ENCODE measurements at places on chromosomes 6 and 20.

DNA sequence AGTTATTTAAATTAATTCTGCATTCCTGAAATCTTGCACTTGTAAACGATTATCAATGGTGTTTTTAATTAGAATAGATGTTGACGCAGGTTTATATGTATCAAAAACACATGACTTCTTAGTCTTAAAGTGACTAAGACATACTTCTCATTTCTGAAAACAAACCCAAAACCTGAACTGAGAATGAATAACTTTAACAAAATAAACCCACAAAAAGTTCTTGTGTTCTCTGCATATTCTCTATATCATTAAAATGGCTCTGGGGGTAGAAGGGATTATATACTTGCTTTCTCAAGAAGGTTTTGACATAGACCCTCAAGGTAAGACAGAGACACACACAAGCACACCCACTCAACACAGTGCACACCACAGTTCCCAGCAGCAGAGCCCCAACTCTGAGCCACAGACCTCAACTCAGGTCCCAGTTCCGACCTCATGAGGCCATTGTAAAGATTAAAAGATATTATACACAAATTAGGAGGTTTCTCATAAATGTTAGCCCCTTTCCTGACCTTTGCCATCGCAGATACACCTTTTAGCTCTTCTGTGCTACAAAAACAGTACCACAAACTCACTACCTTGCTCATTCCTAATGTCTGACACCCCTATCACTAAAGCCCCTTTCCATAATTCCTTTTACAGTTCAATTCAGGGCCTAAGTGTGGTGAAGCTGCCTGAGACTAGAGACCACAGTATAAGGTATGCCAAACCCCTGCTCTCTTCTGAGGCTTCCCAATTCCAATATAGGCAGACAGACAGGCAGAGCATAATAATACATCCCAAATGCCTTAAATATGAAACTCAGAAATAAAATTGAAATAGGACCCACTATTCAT is 267.8 kb downstream of the PTPRK start:
- no peak for ATAC-seq

DNA sequence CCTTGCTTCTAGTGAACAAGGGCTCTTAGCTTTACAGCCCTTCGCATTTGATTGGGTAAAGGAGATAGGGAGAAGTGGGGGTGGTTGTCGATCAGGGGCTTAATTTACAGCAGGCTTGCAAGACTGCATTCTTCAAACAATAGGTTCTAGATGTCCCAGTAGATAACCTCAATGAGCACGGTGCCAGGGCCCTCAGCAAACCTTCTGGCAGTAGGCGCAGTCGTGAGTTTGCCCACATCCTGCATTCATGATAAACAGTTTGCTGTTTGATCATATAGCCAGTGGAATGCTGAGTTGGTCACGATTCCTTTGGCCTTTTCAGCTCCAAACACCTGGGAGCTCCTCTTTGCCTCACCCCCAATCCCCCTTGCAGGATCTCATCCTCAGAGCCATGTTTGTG is 27.5 kb downstream of the SUN5 start:
- no peak for ATAC-seq

DNA sequence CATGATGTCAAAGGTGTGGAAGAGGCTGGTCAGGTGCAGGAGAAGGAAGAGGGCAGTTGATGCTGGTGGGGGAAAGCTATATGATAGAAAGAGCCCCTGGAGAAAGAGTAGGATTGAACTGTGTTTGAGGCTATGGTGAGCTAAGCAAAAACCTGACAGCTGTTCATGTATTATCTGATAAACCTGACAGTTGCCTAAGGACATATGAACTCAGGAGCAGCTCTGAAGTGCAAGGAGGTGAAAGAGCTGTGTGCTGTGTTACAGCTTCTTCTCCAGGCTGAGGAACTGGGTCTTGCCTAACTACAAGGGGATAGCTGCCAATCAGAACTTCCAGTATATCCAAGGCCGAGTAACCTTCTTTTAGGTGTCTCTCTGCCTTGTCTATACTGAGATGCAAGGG is 81.8 kb downstream of the LCA5 start:
- ATAC-seq, result no peak

DNA sequence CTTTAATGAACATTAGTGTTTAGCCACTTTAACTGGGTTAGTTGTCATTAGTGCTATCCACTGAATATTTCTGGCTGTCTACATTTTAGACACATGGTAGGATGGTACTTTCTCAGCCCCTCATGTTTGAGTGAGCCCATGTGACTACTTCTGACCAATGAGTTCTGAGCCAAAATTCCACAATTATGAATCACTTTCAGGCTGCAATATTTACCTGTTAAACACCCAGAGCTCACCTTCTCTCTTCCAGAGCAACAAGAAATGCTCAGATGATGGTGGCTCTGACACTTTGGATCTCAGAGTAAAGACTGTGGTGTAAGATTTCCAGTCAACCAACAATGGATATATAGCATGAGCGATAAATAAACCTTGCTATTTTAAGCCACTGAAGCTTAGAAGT is 24.8 kb downstream of the SPACA1 start:
- ATAC-seq, result no peak

DNA sequence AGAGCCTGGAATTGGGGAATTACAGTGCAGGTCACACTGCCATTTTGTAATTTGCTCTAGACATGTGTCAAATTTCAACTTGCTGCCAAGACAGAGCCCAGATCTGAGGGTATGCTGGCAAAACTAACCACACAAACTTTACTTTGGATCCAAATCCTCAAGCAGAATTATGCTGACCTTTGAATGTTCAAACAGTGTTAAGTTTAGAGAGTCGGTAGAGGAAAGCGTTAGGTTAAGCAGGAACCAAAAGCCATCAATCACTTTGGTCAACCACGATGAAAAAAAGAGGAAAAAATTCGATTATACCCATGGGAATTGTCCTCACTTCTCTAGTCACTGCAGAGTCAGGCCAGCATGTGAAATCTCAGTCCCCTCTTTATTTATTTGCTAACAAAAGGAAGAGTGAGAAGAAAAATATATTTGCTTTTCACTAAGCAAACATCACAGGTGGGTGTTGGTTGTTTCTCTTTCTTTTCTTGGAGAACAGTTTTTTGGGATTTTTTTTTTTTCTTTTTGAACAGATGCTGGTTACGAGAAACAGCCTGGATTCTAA is 105.1 kb upstream of the ADGRF1 start:
- no peak for ATAC-seq

GRCh38 chr6:16248271-16248853 is 10.0 kb downstream of the GMPR start:
- ATAC-seq, result peak; percentile 71

- ATAC-seq, result peak; percentile 89
Measured at GRCh38 chr6:84774157-84774984, 10.0 kb upstream of the TBX18 start.

DNA sequence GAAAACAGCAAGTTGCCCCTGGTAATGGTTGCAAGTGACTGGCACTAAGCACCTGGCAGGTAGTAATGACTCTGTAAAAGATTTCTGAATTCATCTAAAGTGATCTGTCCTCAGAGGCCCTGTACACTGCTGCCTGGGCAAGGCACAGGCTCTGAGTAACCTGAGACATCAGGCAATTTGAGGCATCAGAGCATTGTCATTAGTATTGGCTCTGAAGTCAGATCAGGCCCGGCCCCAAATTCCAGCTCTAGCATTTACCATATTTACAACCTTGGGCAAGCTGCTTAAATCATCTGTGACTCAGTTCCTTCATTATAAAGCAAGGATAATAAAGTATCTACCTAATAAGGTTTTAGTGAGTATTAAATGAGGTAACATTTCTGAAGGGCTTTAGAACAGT is 17.3 kb upstream of the TENT5A start:
- ATAC-seq, result peak; percentile 79

DNA sequence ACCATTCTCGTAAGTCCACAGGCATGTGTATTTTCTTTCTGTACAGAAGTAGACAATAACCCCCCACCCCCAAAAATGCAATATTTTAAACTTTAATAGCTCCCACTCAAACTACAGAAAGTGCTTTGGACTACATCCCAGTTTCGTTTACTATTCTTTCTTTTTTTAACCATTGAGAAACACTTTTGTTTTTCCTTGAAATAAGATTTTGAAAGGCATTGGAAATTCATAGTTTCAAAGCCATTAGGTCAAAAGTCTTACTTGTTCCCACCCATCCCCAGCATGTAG is 140.0 kb downstream of the KIF16B start:
- ATAC-seq, result no peak

DNA sequence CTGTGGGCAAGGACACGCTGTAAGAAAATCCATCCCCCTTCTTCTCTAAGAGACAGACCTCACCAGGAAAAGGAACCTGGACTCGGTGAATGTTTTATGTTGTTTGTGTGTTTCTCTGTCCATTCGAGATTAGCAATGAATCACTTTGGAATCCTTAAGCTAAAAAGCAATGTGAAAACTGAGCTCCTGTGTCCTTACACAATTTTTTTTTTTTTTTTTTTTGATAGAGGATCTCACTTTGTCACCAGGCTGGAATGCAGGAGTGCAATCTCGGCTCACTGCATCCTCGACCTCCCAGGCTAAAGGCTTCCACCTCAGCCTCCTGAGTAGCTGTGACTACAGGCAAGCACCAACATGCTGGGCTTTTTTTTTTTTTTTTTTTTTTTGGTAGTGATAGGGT is 32.1 kb downstream of the BFSP1 start:
- ATAC-seq, result peak; percentile 45

GRCh38 chr20:24868396-24868927 is 80.6 kb upstream of the CST7 start:
- ATAC-seq, result no peak

- no peak for ATAC-seq
Measured at GRCh38 chr6:67887747-67888545, 747.1 kb upstream of the ADGRB3 start.

DNA sequence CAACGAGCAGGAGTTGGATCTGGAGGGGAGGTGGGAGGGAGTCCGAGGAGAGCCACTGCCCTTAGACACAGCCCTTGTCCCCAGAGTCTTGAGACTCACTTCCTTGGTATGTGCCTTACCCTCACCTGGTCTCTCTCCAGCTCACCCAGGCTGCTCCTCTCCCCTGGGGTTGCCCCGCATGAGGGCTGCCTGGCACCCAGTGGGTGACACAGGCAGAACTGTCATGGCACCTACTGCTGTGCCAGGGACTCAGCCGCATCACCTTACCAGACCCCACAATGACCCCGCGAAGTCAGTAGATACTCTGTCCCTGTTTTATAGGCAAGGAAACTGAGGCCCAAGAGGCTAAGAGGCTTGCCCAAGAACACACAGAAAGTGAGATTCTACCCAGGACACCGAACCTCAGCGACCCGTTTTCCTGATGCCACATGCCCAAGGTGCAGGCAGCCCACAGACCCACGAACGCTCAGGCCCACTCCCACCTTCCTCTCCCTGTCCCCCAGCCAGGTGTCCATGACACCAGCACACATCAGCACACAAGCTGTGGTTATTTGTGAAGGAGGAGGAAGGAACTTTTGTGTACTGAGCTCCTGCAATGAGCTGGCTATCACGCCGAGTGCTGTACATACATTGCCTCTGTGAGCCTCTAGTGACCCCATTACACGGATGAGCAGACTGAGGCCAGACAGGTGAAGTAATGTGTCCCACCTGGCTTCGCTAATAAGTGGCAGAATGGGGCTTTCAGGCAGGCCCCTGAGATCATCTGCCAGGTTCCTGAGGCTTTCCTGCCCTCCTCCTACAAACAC is 168.1 kb downstream of the GRM4 start:
- ATAC-seq, result no peak

GRCh38 chr6:9708600-9708999 is 706.3 kb downstream of the TFAP2A start:
- ATAC-seq, result no peak

GRCh38 chr6:129889580-129889979 is 28.5 kb upstream of the TMEM244 start:
- ATAC-seq, result peak; percentile 89

DNA sequence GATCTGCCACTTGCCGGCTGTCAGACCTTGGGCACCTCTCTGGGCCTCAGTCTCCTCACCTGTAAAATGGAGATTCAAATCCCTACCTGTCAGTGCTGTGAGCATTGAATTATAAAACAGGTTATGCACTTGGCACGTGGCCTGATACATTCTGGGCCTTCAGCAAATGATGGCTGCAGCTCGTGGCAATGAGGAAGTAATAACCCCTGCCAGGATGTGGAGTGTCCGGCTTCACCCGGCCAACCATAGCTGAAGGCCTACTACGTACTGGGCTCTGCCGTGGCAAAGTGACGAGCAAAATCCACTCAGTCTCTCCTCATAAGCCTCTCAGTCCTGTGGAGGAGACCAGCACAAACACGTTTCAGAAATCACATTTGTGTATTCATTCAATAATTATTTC is 10.9 kb upstream of the VSTM2L start:
- ATAC-seq, result no peak

DNA sequence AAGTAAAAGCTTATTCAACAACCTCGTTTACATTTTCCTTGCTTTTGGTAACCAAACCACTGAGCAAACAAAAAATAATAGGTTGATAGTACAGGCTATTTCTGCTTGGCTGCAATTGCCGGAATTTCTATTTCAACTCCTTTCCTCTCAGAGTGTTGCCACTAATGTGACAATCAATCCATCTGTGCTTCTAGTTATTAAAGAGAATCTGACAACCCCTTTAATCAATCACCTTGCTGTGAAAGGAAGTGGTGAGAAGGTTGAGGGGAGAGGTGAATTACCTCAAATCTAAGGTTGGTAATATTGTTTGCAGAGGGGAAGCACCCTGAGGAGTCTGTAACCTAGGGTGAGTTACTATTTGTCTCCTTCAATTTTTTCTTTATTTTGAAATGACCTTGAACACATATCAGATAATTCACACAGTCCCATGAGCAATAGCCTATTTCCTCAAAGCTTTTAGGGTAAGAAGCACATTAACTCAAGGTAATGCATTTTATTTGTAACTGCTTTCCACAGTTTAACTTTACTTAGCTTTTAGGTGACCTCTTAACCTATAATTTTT is 603.4 kb downstream of the MMUT start:
- no peak for ATAC-seq

- no peak for ATAC-seq
Measured at GRCh38 chr6:126302191-126302590, 37.7 kb upstream of the CENPW start.

- peak; percentile 47 for ATAC-seq
Measured at GRCh38 chr20:54515793-54516628, 40.6 kb downstream of the DOK5 start.

DNA sequence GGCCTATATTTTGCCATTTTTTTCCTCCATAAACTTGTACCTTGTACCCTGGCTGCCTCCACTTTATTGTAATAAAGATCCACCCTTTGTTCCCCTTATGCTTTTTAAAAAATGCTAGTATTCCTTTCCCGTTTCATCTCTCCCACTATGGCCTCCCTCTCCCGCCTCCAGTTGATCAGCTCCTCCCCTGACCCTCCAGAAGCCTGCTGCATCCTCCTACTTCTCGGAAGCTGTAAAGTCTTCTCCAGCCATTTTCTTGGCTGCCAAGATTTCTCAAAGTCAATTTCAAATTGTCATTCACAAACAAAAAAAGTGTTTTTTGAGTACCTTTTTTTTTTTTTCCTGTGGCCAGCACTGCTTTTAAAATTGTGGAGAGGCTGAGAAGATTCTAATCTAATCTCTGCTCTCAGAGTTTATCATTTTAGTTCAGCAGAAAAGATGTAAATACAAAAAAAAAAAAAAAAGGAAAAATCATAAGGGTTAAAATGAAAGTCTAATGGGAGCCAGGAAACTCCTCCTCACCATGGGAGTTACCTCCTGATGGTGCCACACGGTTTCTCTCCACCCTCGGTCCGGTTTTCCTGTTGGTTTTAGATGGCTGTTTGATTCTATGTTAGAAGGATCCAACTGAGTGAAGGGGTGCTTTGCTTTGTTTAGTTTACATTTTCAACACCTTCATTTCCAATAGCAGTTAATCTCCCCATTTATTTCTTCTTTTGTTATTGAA is 103.0 kb upstream of the KCNK16 start:
- no peak for ATAC-seq
